ENCODE measurements at places on chromosomes 7 and 10. TPM values are rescaled to one million over a fixed set of nuclear protein-coding genes. Genes with fewer than 3 reads are reported as not detected.

MALRD1 gene
- total RNA-seq, result 9.8 TPM

CUBN gene
- total RNA-seq, result 4.6 TPM

EPHA1 gene
- 66.6 TPM for total RNA-seq

BLNK gene
- 0.30 TPM for total RNA-seq

MSMB gene
- 4.0 TPM for total RNA-seq

TAF6 gene
- total RNA-seq, result 81.1 TPM

LIPM gene
- total RNA-seq, result not detected

KIF11 gene
- 37.7 TPM for total RNA-seq

CFAP70 gene
- total RNA-seq, result 0.26 TPM

DNA sequence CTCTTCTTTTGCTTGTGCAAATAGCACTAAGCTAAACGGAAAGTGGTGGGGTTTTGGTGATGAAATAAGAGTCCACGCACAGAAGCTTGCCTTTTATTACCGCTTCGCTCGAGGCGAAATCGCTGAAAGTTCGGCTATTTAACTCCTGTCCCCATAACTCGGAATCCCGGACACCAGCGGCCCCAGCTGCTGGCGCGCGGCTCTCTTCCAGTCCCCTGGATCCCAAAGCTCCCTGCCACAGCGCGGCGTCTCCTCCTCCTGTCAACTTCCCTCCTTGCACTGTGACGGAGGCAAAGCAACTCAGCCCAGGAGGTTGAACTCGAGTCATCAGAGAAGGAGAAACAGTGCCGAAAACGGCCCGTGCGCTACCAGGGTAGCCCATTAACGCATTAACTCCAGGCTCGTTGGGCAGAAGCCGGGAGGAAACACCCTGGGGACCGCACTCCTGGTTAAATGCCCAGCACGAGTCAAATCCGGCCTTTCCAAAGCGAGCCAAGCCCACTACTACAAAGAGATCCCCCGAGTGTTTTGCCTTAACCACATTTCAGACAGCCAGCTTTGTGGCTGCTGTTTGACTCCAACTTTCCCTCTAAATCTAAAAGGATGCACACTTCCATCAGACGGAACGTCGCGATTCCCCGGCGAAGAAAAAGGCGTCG is 1.3 kb downstream of the SEMA3D start:
- H3K4me1 ChIP-seq, result no peaks in the 10 kb centered on the region
- no peaks in the 10 kb centered on the region for H3K36me3 ChIP-seq
- H3K4me3 ChIP-seq, result no peak overlapping the region
- no peak for DNase-seq
- no peak overlapping the region for H3K27ac ChIP-seq

GRCh38 chr10:113053091-113053490 is 103.0 kb downstream of the TCF7L2 start:
- 0 out of 2 replicates have a peak, but pooled peaks cover 1% of the 10 kb centered on the region for H3K36me3 ChIP-seq
- no peak overlapping the region for H3K4me3 ChIP-seq
- no peak for DNase-seq
- no peaks in the 10 kb centered on the region for H3K27me3 ChIP-seq
- peaks cover 12% of the 10 kb centered on the region for H3K4me1 ChIP-seq
- H3K27ac ChIP-seq, result no peak overlapping the region

DNA sequence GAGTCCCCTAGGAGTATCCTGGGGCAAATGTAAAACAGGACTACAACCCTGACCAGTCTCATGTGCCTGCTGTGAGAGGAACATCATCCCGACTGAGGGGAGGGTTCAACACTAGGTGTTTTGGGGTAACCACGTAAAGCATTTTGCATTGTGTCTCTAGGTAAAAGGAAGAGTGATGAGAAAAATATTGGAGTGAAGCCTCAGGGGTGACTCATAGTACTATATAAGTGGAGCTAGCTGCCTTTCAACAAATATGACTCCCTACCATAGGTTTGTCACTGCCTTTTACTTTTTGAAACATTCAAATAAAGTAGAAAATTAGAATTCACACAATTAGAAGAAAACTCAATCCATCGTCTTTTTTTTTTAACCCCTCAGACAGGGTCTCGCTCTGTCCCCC is 2.6 kb upstream of the CAMK2G start:
- no peak overlapping the region for H3K27ac ChIP-seq
- H3K4me1 ChIP-seq, result peaks cover 37% of the 10 kb centered on the region
- no peak overlapping the region for H3K4me3 ChIP-seq
- no peaks in the 10 kb centered on the region for H3K36me3 ChIP-seq
- H3K27me3 ChIP-seq, result no peaks in the 10 kb centered on the region

DNA sequence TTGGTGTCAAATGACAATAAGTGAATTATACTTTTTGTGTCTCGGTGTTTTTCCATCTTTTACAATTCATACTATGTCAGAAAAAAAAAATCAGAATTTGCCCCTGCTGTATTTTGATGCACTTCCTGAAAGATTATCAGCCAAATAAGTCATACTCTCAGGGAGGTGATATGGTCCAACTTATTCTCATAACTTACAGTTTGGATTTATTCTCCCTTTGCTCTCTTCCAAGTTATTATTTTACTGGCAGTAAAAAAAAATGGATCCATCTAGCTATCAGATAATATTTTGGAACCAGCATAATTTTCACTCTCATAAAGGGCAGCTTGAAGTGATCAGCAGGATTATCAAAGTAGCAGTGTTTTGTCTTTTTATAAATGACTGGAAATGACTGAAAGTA is 337.1 kb downstream of the BMPER start:
- no peak overlapping the region for H3K4me3 ChIP-seq
- no peaks in the 10 kb centered on the region for H3K36me3 ChIP-seq
- no peak overlapping the region for H3K27ac ChIP-seq

- no peak overlapping the region for H3K27ac ChIP-seq
- peaks cover 13% of the 10 kb centered on the region for H3K4me1 ChIP-seq
- DNase-seq, result no peak
- no peaks in the 10 kb centered on the region for H3K36me3 ChIP-seq
- H3K4me3 ChIP-seq, result no peak overlapping the region
Observed at GRCh38 chr7:127632276-127632910, 14.5 kb upstream of the PAX4 start.

DNA sequence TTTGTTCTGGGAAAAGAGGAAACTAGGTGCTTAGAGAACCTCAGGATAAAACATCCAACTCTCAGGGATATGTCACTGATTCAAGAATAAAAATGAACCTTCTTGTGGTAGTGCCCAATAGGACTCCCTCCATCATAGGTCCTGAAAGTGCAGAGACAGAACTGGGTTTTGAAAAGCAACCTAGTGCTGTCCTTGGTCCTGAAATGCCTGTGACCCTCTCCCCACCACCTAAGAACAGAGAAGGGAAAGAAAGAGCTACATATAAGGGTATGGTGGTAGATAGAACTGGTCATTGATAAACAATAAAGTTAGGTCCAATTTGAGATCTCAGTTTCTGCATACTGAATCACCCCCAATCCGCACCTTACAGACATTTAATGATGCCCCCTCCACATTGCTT is 953.3 kb downstream of the XPNPEP1 start:
- H3K36me3 ChIP-seq, result no peaks in the 10 kb centered on the region
- 0 out of 2 replicates have a peak, but pooled peaks cover 3% of the 10 kb centered on the region for H3K4me1 ChIP-seq
- no peaks in the 10 kb centered on the region for H3K27me3 ChIP-seq
- H3K27ac ChIP-seq, result no peak overlapping the region

DNA sequence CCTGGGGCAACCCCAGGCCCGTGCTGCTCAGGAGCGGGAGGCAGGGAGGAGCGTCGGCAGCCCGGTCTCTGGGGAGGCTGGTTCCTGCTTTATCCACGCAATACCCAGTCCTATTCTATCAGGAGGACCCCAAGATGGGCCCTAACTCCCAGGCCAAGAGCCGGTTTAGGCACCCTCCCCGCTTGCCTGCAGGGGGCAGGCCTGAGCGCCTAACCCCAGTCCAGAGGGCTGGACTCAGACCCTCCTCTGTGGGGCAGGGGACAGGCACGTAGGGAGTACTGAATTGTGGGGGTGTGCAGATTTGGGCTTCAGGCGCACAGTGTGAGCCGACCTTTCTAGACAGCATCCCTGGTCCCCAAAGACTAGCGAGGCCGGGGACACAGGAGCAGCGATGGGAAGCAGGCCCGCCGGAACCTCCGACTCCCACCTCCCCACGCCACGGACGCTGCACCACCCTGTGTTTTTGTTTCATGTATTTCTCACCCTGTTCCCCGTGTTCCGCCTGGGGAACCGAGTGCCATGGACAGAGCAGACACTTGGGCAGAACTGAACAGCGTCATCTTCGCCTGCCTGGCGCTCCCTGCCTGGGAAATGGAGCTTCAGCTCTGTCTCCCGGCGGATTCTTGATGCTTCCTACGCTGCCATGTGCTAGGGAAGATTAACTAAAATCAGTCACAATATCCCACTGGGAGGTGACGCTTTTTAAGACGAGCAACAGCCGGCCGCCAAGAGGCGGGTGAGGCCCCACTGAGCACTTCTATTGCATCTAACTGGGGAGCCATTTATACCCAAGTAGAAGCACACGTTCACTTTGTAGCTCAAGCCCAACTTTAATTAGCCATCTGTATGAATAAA is 5.3 kb downstream of the NUDT1 start:
- DNase-seq, result no peak
- no peaks in the 10 kb centered on the region for H3K27me3 ChIP-seq
- no peak overlapping the region for H3K4me3 ChIP-seq
- peaks cover 5% of the 10 kb centered on the region for H3K4me1 ChIP-seq
- H3K27ac ChIP-seq, result no peak overlapping the region

GRCh38 chr10:132368881-132369635 is 27.9 kb upstream of the PWWP2B start:
- H3K27me3 ChIP-seq, result no peaks in the 10 kb centered on the region
- DNase-seq, result no peak
- no peak overlapping the region for H3K4me3 ChIP-seq
- H3K4me1 ChIP-seq, result no peaks in the 10 kb centered on the region

- H3K27me3 ChIP-seq, result no peaks in the 10 kb centered on the region
- peaks cover 16% of the 10 kb centered on the region for H3K4me1 ChIP-seq
- H3K27ac ChIP-seq, result no peak overlapping the region
- DNase-seq, result no peak
Observed at GRCh38 chr7:149422914-149423301, 38.0 kb downstream of the ZNF777 start.

DNA sequence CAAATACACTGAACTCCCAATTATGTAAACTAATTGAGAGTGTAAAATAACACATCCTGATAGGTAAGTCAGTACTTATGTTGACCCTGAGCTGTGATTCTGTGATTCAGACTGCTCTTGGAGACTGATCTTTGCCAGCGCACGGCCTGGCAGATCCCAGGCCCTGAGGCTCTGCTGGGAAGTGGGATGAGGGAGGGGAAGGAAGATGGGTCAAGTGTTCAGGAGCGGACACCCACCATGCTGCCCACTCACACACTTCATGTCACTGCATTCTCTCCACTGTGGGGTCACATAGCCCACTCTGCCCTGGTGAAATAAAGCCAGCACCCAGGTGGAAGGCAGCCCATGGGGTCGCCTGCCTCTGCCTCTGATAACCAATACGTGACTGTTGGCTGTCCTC is 226.2 kb downstream of the TNS3 start:
- H3K27me3 ChIP-seq, result no peaks in the 10 kb centered on the region
- no peak overlapping the region for H3K4me3 ChIP-seq
- peaks cover 4% of the 10 kb centered on the region for H3K36me3 ChIP-seq
- peaks cover 5% of the 10 kb centered on the region for H3K4me1 ChIP-seq
- peak overlapping the region; percentile 38 for H3K27ac ChIP-seq
- no peak for DNase-seq

GRCh38 chr10:3779158-3779741 is 5.8 kb downstream of the KLF6 start:
- peaks cover 80% of the 10 kb centered on the region for H3K4me1 ChIP-seq
- no peaks in the 10 kb centered on the region for H3K27me3 ChIP-seq
- DNase-seq, result no peak
- peaks cover 20% of the 10 kb centered on the region for H3K36me3 ChIP-seq

GRCh38 chr10:56135828-56136227 is 225.2 kb downstream of the ZWINT start:
- no peaks in the 10 kb centered on the region for H3K27me3 ChIP-seq
- no peaks in the 10 kb centered on the region for H3K4me1 ChIP-seq
- H3K4me3 ChIP-seq, result no peak overlapping the region
- DNase-seq, result no peak

GRCh38 chr10:71459513-71459912 is 62.8 kb downstream of the CDH23 start:
- no peaks in the 10 kb centered on the region for H3K36me3 ChIP-seq
- DNase-seq, result no peak
- no peak overlapping the region for H3K4me3 ChIP-seq
- H3K27me3 ChIP-seq, result peaks cover 3% of the 10 kb centered on the region

GRCh38 chr7:70523989-70524351 is 608.0 kb upstream of the GALNT17 start:
- H3K36me3 ChIP-seq, result no peaks in the 10 kb centered on the region
- H3K27me3 ChIP-seq, result no peaks in the 10 kb centered on the region
- no peak overlapping the region for H3K4me3 ChIP-seq
- no peak for DNase-seq
- no peak overlapping the region for H3K27ac ChIP-seq

DNA sequence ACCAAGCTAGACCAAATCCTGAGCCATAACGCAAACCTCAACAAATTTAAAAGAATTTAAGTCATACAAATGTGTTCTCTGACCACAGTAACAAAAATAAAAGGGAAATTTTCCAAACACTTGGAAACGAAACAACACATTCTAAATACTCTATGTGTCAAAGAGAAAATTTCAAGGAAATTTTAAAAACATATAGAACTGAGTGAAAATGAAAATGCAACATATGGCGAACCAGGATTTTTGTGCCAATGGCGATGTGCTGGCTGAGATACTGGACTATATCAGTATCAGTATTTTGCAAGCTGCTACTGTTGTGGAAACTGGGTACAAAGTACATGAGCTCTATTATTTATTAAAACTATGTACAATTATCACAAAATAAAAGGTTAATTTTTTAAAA is 34.1 kb downstream of the KNDC1 start:
- no peaks in the 10 kb centered on the region for H3K4me1 ChIP-seq
- no peak overlapping the region for H3K4me3 ChIP-seq
- no peaks in the 10 kb centered on the region for H3K36me3 ChIP-seq
- DNase-seq, result no peak
- no peaks in the 10 kb centered on the region for H3K27me3 ChIP-seq

- H3K4me3 ChIP-seq, result no peak overlapping the region
- no peaks in the 10 kb centered on the region for H3K4me1 ChIP-seq
- no peaks in the 10 kb centered on the region for H3K36me3 ChIP-seq
- H3K27ac ChIP-seq, result no peak overlapping the region
Observed at GRCh38 chr10:4199196-4199595, 414.2 kb upstream of the KLF6 start.

DNA sequence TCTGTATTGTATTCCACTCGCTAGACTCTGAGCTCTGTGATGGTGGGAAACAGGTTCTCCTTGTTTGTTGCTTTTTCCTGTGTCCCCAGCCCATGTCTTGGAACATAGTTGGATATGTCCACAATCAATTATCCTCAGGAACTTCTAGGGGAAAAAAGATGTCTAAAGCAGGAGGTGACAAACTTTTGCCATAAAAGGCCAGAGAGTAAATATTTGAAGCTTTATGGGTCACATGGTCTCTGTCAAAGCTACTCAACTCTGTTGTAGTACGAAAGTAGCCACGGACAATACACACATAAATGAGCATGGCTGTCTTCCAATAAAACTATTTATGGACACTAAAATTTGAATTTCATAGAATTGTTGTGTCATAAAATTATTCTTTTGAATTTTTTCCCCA is 220.5 kb downstream of the CHCHD3 start:
- H3K36me3 ChIP-seq, result no peaks in the 10 kb centered on the region
- no peak overlapping the region for H3K27ac ChIP-seq
- no peak overlapping the region for H3K4me3 ChIP-seq

Data from Caco-2 (cell line).